Effector memory CD4-positive, alpha-beta T cell (primary cell): ENCODE measurements at places on chromosomes 7 and 10.
A peak's percentile ranks its signal among the peaks of the same experiment; 100 is the strongest.

GRCh38 chr7:103879411-103879810, 110.0 kb downstream of the RELN start:
- H3K36me3 ChIP-seq, result no peaks in the 10 kb centered on the region
- H3K4me1 ChIP-seq, result no peaks in the 10 kb centered on the region
- no peak for DNase-seq
- H3K27ac ChIP-seq, result no peak overlapping the region
- H3K4me3 ChIP-seq, result no peak overlapping the region

- H3K4me3 ChIP-seq, result no peak overlapping the region
- H3K27ac ChIP-seq, result no peak overlapping the region
- peaks cover 15% of the 10 kb centered on the region for H3K36me3 ChIP-seq
- no peaks in the 10 kb centered on the region for H3K27me3 ChIP-seq
Measured at GRCh38 chr7:157272351-157273207, 64.2 kb upstream of the DNAJB6 start.

GRCh38 chr7:34823650-34824258, 165.7 kb downstream of the NPSR1 start:
- no peaks in the 10 kb centered on the region for H3K27me3 ChIP-seq
- no peak overlapping the region for H3K27ac ChIP-seq
- no peaks in the 10 kb centered on the region for H3K36me3 ChIP-seq
- H3K4me1 ChIP-seq, result no peaks in the 10 kb centered on the region
- H3K4me3 ChIP-seq, result no peak overlapping the region
- peak; percentile 5 for DNase-seq

- H3K27me3 ChIP-seq, result no peaks in the 10 kb centered on the region
- DNase-seq, result no peak
- no peaks in the 10 kb centered on the region for H3K4me1 ChIP-seq
- no peaks in the 10 kb centered on the region for H3K36me3 ChIP-seq
Measured at GRCh38 chr7:129084801-129085551, 30.1 kb upstream of the TNPO3 start.

DNA sequence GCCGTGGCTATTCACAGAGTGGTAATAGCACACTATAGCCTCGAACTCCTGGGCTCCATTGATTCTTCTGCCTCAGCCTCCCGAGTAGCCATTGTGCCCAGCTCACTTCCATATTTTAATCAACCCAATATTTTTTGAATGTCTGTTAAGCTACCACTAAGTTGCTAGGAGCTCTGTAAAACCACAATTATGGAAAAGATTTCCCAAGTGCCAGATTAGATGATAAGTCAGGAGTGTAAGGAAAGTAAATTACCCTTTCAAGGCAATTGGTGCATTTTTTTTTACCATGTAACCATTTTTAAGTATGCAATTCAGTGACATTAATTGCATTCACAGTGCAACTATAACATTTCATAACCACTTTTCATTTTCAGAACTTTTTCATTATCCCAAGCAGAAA, 87.5 kb upstream of the GATAD1 start:
- H3K4me3 ChIP-seq, result no peak overlapping the region
- H3K4me1 ChIP-seq, result no peaks in the 10 kb centered on the region
- DNase-seq, result no peak
- peaks cover 15% of the 10 kb centered on the region for H3K36me3 ChIP-seq
- no peaks in the 10 kb centered on the region for H3K27me3 ChIP-seq
- H3K27ac ChIP-seq, result no peak overlapping the region

DNA sequence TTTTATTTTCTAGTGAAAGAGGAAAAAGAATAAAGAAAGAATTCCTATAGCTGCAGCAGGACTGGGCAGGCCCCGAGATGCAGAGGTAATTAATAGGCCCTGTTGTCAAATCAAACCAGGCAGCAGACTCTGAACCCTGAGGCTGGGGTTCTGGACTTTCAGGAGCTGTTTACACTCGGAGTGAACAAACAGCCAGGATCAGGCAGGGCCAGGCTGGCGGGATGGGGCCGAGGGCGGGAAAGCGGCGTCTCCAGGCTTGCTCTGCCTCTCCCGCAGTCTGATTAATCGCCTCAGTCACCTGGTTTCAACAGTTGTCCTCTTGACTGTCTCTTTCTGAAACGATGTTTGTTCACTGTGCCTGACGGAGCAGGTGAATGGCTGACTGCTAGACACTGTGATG, 675.4 kb upstream of the FOXK1 start:
- H3K4me3 ChIP-seq, result no peak overlapping the region
- no peaks in the 10 kb centered on the region for H3K4me1 ChIP-seq

- H3K27me3 ChIP-seq, result no peaks in the 10 kb centered on the region
- H3K4me3 ChIP-seq, result peak overlapping the region; percentile 16
- peaks cover 17% of the 10 kb centered on the region for H3K4me1 ChIP-seq
- H3K27ac ChIP-seq, result no peak overlapping the region
- no peaks in the 10 kb centered on the region for H3K36me3 ChIP-seq
Measured at GRCh38 chr7:7203813-7204575, 21.6 kb downstream of the C1GALT1 start.
